ENCODE measurements at places on chromosomes 3 and 15.

DNA sequence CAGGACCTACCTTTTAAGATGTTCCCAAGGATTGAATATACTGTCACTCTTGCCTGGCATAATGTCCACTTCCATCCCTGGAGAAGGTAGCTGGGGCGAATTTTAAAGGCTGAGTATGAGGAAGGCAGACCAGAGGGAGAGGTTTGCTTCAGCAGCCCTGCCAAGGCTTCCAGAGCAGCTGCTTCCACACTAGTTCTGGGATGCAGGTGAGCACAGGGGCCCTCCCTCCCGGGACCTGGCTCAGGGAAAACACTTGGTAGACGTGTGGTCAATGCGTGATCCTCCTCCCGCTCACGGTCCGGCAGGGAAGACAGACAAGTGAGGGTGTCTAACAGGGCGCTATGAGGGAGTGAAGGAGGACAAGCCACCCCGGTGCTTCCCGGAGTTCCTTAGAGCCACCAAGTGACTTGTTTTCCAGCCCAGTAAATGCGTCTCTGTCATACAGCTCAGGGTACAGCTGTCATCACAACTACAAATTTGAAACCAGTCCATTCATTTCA is 327.6 kb downstream of the ARRDC4 start:
- DNase-seq: no peak

DNA sequence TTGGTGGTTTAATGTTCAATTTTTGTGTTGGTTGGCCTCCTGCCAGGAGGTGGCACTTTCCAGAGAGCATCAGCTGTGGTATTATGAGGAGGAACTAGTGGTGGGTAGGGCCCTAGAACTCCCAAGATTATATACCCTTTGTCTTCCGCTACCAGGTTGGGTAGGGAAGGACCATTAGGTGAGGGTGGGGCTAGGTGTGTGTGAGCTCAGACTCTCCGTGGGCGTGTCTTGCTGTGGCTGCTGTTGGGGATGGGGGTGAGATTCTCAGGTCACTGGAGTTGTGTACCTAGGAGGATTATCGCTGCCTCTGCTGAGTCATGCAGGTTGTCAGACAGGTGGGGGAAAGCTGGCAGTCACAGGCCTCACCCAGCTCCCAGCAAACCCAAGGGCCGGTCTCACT is 187.1 kb downstream of the DPH6 start:
- DNase-seq: no peak

DNA sequence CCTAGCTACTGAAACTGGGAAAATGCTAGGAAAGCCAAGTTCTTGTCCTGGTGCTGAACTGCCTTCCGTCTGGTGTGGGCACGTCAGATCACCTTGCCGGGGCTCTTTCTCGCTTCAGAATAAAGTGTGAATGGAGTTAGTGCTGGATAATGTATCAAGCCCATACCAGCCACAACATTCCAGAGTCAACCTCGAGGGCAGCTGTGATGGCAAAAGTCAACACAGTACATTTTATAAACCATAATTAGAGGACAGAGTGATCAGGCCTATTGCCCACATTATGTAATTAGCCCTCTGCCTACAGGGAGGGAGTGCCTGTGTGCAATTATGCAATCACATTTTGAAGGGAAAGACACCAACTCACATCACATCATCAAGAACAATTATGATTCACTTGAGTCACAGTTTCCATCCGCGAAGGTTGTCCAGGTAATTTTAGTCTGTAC is 165.2 kb downstream of the RORA start:
- no peak for DNase-seq

DNA sequence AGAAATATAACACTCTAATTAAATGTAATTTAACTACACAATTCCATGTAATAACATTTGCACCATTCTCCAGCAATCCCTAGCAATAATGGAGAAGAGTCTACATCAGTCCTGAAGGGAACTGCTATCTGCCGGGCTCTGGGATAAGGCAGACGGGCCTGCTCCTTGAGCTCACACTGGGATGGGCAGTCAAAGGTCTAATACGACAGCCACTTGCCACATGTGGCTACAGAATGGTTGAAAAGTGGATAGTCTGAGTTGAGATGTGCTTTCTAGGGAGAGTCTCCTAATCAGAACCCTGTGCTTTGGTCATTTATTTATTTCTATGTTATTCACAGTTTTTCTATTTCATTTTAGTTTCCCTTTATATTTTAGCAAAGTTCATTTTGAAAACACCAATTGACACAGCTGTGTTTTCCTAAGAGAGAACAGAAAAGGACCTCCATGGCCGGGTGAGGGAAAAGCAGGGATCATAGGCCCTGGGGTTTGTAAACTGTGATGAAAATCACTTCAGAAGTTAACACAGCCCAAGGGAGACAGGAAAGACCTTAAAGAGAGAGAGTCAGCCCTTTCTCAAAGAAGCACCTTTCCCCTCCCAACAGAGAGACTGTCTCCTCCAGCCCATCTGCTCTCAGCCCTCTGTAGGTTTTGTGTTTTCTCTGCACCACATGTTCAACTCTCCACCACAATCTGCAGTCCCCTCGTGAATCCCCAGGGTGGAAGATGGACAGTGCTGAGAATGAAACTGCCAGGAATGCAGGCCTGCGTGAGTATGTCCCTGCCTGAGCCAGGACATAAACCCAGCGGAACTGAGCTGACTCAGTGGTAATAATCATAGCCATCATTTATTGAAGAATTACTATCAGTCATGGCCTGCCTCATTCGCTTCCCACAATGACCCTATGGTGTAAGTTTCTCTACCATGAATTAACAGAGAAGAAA is 11.6 kb downstream of the FSIP1 start:
- no peak for DNase-seq

- DNase-seq: no peak
Observed at GRCh38 chr3:148513096-148513543, 184.6 kb upstream of the AGTR1 start.

DNA sequence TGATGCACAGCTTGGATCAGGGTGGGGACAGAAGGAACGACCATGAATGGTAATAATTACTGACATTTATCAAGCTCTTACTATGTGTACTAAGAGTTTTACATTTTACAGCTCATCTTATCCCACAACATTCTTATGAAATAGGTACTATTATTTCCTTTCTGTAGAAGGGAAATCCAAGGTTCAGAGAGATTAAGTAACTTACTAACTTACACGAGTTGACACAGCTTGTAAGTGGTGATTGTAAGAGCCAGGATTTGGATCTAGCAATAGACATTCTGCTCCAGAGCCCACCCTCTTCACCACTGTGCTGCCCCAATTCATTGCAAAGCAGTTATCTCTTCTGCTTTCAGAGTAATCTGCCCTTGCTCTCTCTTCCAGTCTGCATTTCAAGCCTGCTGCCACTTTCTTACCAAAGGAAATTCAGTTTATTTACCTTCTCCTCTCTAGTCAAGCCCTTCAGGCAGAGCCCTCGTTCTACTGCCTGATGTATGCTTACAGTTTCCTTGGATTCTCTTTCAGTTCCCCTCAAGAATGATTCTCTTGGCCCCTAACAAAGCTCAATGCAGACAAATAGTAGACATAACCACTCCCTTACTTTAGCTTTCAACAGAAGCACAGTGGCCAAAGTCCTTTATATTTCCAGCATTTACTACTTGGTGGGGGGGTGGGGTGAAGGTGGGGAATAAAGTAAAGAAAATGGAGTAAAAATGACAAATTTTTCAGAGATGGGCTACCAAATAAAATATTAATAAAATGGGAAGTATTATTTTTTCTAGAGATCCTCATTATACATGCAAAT is 65.8 kb downstream of the ATP8B4 start:
- DNase-seq: no peak

GRCh38 chr3:64932666-64933342 is 245.0 kb upstream of the ADAMTS9 start:
- no peak for DNase-seq

DNA sequence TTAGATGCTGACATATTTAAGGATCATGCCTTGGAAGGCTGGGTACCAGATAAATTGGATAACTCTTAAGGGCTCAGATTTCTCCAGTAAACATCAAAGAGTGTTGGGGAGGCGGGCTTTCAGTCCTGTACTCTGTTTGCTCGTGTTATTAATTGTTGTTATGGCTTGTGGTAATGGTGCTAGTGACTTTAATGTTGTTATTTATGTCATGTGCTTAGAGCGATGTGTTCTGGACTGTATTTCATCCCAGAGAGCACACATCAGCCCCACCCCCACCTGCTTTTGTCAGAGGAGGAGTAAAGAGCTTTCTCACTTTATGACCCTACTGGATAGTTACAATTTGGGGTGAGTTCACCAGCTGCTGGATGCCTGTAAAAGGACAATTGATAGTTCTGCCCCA is 386.3 kb downstream of the EPHB1 start:
- no peak for DNase-seq

DNA sequence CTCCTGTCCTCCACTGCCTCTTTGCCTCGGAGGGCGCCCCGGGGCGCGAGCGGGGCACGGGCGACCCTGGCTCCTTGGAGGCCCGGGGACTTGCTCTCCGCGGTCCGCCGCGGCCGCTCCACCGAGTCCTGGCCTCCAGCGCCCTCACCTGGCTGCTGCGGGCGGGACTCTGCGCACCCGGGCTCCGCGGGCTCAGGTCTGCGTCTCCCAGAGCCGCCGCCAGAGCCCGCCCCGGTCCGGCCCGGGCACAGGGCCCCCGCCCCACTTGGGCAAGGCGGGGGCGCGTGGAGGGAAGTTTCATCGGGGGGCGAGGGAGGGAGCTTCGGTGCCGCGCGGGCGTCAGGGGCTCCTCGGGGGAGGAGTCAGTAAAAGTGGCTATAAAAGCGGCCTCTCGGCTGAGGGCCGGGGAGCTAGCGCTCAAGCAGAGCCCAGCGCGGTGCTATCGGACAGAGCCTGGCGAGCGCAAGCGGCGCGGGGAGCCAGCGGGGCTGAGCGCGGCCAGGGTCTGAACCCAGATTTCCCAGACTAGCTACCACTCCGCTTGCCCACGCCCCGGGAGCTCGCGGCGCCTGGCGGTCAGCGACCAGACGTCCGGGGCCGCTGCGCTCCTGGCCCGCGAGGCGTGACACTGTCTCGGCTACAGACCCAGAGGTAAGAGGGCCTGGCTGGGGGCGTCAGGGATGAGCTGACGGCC is at the start of gene CEMIP:
Gene CEMIP, plus strand, starts transcription at position 407 of the 694 bp plus-strand sequence. CDS start 94,510 bp downstream, outside the sequence.
- DNase-seq: peak; percentile 83

DNA sequence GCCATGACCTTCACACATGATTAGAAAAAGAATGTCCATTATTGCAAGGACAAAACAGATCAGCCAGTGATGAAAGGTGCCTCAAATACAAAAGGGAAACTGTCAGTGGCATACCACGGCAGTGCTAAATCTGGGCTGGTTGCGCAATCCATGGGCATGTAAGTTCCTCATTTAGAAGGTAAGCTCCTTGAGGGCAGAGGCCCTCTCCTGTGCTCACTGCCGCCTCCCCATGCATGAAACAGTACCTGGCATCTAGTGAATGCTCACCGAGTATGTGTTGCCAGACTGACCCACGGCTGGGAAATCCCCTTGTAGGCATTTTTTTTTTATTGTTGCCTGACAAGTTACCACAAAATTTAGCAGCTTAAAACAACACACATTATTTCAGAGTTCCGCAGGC is 312.1 kb upstream of the CHRM5 start:
- no peak for DNase-seq

GRCh38 chr15:35379972-35380371 is 166.0 kb downstream of the DPH6 start:
- no peak for DNase-seq

DNA sequence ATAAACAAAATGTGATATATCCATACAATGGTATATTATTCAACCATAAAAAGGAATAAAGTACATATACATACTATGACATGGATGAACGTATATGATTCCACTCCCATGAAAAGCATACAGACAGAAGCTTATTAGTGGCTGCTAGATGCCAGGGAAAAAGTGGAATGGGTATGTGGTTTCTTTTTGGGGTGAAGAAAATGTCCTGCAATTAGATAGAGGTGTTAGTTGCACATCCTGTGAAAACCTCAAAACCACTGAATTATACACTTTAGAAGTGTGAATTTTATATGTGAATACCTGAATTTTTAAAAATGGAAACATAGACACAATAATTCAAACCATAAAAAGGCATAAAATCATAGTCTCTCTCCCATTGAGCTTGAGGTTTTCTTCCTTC is 11.2 kb downstream of the DENND6A start:
- DNase-seq: no peak

DNA sequence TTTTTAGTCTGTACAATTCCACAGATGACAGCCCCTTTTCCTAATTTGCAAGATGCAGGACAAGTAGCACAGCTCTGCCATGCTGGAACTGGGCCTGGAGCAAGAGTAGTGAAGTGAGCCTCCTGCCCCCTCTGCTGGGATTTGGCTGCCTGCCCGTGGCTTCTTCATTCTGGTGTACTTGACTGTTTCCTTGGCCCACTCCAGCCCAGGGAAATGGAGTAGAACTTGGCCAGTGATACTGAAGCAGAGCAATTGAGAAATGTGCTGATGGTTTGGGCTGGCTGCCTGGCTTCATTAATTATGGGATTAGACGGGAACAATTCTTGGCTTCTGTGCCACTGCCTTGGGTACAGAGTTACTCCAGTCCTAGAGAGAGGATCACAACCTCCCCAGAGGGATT is 2.8 kb downstream of the GPD1L start:
- peak; percentile 71 for DNase-seq

- no peak for DNase-seq
Observed at GRCh38 chr15:39748276-39748675, 34.4 kb downstream of the FSIP1 start.

DNA sequence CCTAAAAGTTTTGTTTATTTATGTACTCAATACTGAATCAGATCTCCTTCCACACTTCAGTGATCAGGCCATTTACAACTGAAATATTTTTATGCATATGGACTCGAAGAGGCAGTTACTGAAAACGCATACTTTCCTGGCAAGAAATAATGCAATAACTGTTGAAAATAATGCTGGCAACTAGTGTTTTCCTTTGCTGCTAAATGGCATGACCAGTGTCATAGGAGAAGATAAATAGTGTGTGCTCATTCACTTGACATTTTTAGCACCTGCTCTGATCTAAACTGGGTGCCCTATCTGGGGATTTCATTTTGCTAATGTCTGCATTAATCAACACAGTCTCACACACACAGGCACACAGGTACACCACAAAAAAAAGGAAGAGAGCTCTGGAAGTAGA is 695.2 kb downstream of the TUSC7 start:
- no peak for DNase-seq

- DNase-seq: no peak
Observed at GRCh38 chr3:159635047-159635641, 353.5 kb upstream of the IL12A start.

DNA sequence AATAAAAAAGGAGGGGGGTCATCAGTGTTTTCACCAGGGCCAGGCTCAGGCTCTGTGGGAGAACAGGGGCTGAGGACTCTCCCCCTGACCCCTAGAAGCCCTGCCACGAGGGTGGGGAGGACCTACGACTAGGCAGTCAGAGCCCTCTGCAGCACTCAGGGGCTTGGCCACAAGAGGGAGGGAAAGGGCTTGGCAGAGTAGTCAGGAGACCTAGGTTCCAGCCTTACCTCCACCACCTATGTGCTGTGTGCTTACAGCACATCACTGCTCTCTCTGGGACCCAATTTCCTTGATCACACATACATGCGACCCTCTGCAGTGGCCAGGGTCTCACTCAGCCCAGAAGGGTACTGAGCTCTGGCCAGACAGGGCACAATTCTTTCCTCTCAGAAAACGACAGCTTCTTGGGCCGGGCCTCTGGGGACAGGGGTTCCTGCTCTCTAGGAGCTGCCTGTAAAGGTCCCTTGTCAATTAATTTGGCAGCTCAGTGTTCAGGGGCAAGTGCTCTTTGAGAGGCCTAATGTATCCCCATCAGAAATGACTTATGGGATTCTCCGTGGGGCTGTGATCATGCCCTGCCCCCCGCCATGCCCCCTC is 16.4 kb upstream of the SKIC8 start:
- peak; percentile 61 for DNase-seq

- no peak for DNase-seq
Observed at GRCh38 chr3:137764001-137764433, at the start of gene SOX14. TSS of gene SOX14 (plus strand) at chr3:137764315. CDS start at chr3:137764785, 470 bp downstream.

All from left forelimb (tissue), 1 donor.